Brain pericyte (primary cell): ENCODE measurements at places on chromosomes 12 and 14.

- no peak for DNase-seq
These were observed 175.4 kb upstream of the EEA1 start for GRCh38 chr12:93104535-93104934.

DNA sequence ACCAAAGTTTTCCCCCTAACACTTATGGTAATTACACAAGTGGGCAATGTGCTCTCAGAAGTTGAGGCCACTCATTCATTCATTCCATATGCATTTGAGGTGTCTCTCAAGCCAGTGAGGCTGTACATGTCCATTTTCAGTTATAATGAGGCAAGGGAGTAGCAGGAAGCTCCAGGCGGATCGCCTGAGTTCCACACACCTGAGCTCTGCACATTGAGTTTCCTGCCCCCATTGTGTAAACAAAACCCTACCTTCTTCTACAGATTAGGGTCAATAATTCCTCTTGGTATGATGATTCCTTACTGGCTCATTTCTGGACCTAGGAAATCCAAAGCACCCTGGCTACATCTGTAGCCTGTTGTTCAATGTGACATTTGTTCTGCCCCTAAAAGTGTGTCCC lies 555.3 kb downstream of the MED13L start:
- no peak for DNase-seq

GRCh38 chr12:2876431-2877046 lies 435 bp downstream of the FOXM1 start:
- no peak for DNase-seq

GRCh38 chr12:68612202-68612601 lies 1.5 kb downstream of the RAP1B start:
- DNase-seq: no peak

DNA sequence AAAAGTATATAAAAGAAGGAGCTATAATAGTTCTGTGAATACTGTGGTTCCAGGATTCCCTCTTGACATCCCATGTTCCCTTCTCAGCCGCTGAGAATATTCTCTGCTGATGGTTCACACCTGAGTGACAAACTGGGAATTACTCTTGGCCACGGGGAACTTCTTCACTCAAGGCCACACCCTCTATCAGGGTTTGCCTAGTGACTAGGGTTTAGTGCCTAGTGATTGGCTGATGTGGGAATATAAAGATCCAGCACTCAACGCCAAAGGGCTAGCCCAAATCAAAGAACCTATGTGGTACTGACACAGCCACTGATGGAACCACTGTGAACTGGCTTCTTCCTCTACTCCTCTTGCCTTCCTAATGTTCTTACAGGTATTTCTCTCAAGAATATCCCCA lies 248.4 kb downstream of the ASCL1 start:
- no peak for DNase-seq

DNA sequence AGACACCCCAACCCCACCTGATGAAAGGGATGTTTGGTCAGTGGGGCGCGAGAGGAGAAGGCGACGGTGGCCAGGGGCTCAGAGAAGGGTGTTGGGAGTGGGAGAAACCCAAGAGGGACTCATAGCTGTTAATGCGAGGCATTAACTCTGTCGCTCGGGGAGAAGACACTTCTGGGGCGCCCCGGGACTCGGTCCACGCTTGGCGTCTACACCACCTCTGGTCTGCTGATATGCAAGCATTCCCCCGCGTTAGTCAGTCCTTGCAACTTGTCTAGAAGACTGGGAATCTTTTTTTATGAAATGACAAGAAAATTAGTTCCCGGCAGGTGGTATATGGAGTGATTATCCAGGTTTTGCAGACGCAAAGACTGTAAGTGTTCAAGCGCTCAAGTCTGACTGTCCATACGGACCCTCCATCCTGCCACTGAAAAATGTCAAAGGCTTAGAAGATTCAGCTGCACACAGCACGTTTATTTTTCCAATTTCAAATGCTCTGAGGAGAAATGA lies 360 bp upstream of the SLC35F4 start:
- DNase-seq: no peak
